ENCODE measurements at places on chromosomes 6 and 20. TPM values are rescaled to one million over a fixed set of nuclear protein-coding genes. Genes with fewer than 3 reads are reported as not detected.

The CCM2L gene
- not detected for polyA plus RNA-seq

DNA sequence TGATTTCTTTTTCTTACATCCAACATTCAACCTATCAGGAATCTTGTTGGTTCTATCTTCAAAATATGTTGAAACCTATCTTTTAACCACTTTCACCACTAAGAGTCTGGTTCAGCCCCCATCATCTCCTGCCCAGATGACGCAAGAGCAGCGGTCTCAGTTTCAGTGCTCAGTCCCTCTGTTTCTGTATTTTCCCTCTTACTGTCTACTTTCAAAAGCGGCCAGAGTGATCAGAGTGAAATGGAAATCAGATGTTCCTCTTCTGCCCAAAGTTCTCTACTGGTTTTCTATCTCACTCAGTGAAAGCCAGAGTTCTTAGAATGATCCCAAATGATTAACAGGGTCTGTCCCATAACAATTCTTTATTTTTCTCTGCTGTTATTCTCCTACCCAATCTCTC is 147.9 kb upstream of the PDE7B start:
- no peak overlapping the region for H3K4me3 ChIP-seq
- H3K36me3 ChIP-seq: no peaks in the 10 kb centered on the region
- H3K27ac ChIP-seq: no peak overlapping the region
- H3K27me3 ChIP-seq: no peaks in the 10 kb centered on the region
- peaks cover 13% of the 10 kb centered on the region for H3K4me1 ChIP-seq

DNA sequence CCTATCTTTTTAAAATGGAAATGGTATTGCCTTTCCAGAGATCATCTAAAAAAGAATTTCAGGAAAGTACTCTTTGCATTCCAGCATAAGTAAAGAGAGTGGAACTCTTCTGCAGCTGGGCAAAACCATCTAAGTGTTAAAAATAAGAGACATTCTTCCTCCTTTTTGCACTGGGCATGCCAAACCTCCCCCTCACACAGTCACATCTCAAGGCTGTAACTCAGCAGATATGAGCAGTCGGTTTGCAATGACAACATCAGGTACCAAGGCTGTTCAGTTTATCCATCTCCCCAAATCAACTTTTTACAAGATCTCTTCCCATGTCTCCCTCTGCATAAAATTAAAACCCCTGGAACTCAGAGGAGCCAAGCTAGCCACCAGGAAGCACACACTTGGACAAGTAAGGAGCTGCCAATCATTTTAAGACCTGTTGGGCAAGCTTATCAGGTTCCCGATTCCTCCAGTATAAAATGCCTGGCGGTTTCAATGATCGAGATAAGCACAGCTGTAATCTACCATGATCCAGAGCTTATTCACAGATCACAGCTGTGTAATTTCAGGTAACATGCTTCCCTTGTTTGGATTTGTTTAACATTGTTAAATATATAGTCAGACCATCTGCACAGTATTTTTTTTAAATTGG is 23.2 kb downstream of the ID4 start:
- H3K36me3 ChIP-seq: no peaks in the 10 kb centered on the region
- H3K4me1 ChIP-seq: no peaks in the 10 kb centered on the region
- H3K4me3 ChIP-seq: no peak overlapping the region
- no peak for DNase-seq
- peaks cover 3% of the 10 kb centered on the region for H3K27me3 ChIP-seq
- H3K27ac ChIP-seq: no peak overlapping the region

DNA sequence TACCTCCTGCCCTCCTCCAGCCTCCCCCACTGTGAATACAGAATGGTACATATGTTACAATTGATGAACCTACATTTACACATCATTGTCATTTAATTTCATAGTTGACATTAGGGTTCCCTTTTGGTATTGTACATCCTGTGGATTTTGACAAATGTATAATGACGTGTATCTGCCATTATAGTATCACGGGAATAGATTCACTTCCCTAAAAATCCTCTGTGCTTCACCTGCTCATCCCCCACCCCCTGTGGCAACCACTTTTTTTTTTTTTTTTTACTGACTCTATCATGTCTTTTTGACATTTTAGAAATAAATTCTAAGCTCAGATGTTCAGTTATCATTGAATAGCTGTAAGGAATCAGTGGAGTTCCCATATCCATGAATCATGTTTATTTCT is 30.4 kb downstream of the HECA start:
- H3K27me3 ChIP-seq: no peaks in the 10 kb centered on the region
- peaks cover 12% of the 10 kb centered on the region for H3K4me1 ChIP-seq
- H3K27ac ChIP-seq: no peak overlapping the region
- H3K4me3 ChIP-seq: no peak overlapping the region
- no peak for DNase-seq
- peaks cover 59% of the 10 kb centered on the region for H3K36me3 ChIP-seq

DNA sequence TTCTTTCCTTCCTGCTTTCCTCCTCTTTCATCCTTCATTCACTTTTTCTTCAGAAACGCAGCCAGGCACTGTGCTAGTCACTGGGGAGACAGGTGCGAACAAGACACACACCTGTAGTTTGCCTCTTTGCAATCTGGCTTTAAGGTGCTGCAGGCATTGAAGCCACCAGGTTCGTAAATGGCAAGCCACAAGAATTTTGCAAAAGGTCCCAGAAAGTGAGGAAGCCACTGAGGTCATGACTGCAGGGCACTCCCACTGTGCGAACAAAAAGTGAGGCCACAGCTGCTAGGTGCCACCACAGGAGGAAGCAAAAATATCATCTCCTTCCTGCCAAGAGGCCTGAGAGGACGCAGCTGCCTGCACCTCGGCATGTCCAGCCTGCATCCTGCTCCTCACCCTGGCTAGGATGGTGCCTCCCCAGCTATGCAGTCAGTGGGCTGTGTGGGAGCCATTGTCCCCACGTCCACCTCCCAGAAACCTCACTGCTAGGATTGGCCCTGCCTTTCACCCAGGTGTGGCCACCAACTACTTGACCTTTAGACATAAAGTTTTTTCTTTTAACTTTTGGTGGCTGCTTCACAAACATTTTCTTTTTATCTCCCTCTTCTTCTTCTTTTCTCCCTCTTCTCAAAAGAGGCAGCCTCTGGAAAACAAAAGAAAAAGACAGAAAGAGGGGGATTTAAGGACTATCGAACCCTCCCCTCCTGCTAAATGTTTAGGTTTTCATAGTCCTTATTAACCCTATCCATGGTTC is 230.8 kb downstream of the BCAS1 start:
- no peaks in the 10 kb centered on the region for H3K36me3 ChIP-seq
- H3K27me3 ChIP-seq: no peaks in the 10 kb centered on the region
- H3K27ac ChIP-seq: peak overlapping the region; percentile 74
- DNase-seq: peak; percentile 72
- H3K4me1 ChIP-seq: peaks cover 50% of the 10 kb centered on the region
- no peak overlapping the region for H3K4me3 ChIP-seq
